ENCODE measurements at places on chromosomes 11 and 22.

DNA sequence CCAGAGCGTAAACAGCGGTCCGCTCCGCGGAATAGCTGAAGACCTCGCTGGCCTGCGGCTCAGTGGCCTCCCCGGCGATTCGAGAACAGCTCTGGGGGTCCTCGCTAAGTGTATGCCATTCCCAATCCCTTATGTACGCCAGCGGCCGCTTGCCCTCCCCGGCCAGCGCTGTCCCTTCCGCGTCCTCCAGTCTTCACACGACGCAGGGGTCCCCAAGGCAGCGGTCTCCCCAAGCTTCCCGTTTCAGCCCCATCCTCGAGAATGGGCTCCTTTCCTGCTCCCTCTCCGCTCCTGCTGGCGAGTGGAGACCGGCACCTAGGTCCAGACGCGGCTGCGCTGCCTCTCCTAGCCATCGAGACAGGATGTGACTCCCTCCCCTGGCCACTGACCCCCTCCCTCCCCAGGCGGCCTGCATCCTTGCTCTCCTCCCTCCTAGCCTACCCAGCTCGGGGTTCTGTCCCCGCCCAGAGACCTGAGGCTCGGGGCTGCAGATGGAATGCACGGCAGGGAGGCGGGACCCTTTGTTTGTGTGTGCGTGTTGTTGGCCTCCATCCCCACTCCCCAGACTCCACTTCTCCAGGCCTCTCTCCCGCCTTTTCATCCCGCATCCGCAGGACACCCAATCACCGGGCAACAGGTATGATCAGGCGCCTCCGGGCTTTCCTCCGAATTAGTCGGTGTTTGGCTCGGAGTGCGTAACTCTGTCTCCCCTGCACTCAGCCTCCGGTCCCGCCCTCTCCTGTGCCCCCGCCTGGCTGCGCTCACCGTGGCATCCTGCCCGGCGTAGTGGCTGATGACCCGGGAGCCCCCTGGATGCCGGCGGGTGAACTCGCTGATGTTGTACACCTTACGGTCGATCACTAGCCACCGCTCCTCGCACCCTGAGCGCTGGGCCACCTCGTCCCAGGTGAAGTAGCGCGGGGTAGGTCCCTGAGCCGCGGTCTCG, 740 bp downstream of the FADS1 start:
- peak; percentile 81 for DNase-seq

GRCh38 chr11:70952191-70952590, 300.2 kb downstream of the SHANK2 start:
- DNase-seq, result no peak

- DNase-seq, result no peak
Observed at GRCh38 chr22:33542722-33543121, 377.6 kb downstream of the LARGE1 start.

- DNase-seq, result no peak
Observed at GRCh38 chr11:132186699-132187098, 816.3 kb downstream of the NTM start.

- no peak for DNase-seq
Observed at GRCh38 chr22:40966726-40967085, 15.5 kb downstream of the RBX1 start.

GRCh38 chr11:125295931-125296330, 131.4 kb downstream of the PKNOX2 start:
- DNase-seq, result peak; percentile 35

GRCh38 chr11:124746621-124747243, 5.3 kb downstream of the VSIG2 start:
- peak; percentile 90 for DNase-seq

GRCh38 chr22:41177040-41177621, 28.0 kb upstream of the L3MBTL2 start:
- DNase-seq, result no peak

- peak; percentile 54 for DNase-seq
Observed at GRCh38 chr11:10866893-10867331, 9.1 kb upstream of the ZBED5 start.

DNA sequence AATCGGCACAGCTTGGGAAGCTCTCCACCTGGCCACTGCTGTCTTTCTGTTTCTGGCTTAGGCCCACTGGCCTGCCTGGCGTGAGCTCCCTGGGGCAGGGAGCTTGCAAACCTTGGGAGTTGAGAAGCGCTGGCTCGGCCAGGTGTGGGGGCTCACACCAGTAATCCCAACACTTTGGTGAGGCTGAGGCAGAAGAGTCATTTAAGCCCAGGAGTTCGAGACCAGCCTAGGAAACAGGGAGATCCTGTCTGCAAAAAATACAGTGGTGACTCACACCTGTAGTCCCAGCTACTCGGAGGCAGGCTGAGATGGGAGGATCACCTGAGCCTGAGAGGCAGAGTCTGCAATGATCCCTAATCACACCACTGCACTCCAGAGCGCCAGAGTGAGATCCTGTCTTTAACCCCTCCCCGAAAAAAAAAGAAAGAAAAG, 4.0 kb downstream of the AP5B1 start:
- peak; percentile 29 for DNase-seq

DNA sequence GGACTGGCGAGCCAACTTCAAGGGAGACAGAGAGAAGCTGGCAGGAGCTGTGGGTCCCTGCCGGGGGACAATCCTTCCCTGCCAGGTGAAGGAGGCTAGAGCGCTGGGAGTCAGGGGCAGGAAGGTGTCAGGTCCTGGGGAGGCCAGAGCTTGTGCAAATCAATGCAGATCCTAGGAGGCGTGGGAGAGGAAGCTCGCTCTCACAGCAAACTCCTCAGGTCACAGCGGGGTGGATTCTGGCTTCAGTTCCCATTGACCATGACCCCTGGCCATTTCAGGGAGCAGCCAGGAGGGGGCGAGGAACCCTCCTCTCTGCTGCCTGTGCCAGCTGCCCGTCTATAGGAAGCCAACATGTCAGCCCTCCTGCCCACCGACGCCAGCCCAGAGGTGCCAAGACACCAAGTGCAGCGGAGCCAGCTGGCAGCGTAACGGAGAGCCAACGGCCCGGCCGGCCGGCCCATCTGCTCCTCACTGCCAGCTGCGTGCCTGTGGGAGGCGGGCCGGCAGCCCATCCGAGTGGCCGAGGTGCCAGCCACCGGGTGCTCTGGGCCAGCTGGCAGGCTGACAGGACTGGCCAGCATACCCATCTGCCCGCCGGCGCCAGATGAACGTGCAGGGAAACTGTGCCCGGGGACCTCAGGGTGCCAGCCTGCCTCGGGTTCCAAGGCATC, 374.8 kb downstream of the MIAT start:
- DNase-seq, result no peak

GRCh38 chr22:17213976-17214375, 5.3 kb downstream of the ADA2 start:
- DNase-seq, result peak; percentile 50

GRCh38 chr11:57377107-57377506, 3.8 kb downstream of the PRG3 start:
- no peak for DNase-seq

DNA sequence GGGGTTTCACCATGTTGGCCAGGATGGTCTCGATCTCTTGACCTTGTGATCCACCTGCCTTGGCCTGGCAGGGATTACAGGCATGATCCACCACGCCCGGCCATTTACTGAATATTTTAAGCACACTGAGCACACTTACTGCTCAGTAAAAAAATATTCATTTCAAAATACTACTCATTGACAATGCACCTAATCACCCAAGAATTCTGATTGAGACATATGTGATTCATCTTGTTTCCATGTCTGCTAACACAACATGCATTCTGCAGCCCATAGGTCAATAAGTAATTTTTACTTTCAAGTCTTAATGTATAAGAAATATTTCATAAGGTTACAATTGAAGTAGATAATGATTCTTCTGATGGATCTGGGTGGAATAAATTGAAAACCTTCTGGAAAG, 4.2 kb upstream of the OR52J3 start:
- no peak for DNase-seq

GRCh38 chr11:9653871-9654270, 10.0 kb upstream of the SWAP70 start:
- DNase-seq, result no peak

- DNase-seq, result peak; percentile 52
Observed at GRCh38 chr22:17243524-17243923, 24.3 kb upstream of the ADA2 start.

DNA sequence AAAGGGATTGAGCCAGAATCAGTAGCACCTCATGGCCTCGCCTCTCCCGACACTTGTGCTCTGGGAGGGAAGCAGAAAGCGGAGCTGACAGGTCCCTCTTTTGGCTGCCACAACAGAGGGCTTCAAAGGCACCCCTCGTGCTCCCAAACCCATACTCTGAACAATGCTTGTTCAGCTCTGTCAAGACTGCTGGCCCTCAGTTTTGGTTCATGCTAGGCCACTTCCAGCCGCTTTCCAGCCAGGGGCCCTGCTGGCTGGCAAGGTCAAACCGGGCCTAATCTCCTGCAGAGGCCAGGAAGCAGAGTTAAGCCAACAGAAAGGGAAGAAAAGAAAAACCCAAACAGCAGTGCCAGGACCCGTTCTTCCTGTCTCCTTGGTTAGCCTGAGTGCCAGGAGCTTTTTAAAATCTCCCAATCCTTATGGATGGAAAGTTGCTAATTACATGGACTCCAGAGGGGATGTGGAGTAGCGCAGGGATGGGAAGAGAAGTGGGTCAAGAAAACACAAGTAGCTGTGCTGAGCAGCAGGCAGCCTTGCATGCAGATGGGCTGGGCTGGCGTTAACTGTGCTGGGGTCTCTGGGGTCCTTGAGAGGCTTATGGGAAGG, 150.6 kb downstream of the GRIK4 start:
- no peak for DNase-seq
